CD4-positive, alpha-beta T cell treated with Interleukin-17A for 1 hour (primary cell): ENCODE measurements at places on chromosomes 16 and 17.

DNA sequence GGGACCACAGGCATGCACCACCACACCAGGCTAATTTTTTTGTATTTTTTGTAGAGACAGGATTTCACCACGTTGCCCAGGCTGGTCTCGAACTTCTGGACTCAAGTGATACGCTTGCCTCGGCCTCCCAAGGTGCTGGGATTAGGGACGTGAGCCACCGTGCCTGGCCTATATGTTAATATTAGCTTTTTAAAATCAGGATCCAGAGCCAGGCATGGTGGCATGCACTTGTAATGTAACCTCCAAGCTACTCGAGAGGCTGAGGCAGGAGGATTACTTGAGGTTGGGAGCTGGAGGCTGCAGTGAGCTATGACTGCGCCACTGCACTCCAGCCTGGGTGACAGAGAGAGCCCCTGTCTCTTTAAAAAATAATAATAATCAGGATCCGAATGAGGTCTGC is 8.5 kb upstream of the ADCY7 start:
- no peak for DNase-seq

DNA sequence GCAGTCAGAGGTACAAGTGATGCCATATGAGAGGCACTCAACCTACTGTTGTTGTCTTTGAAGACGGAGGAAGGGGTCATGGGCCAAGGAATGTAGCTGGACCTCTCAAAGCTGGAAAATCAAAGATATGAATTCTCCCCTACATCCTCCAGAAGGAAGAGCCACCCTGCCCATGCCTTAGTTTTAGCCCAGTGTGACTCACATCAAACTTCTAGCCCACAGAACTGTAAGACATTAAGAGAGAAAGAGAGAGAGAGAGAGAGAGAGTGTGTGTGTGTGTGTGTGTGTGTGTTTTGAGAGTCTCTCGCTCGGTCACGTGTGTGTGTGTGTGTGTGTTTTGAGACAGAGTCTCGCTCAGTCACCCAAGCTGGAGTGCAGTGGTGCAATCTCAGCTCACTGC is 87.1 kb downstream of the STX8 start:
- no peak for DNase-seq

- no peak for DNase-seq
Observed at GRCh38 chr16:561957-562938, 2.1 kb downstream of the PRR35 start.

GRCh38 chr16:56691885-56692284 is 9.6 kb downstream of the MT1X start:
- no peak for DNase-seq

DNA sequence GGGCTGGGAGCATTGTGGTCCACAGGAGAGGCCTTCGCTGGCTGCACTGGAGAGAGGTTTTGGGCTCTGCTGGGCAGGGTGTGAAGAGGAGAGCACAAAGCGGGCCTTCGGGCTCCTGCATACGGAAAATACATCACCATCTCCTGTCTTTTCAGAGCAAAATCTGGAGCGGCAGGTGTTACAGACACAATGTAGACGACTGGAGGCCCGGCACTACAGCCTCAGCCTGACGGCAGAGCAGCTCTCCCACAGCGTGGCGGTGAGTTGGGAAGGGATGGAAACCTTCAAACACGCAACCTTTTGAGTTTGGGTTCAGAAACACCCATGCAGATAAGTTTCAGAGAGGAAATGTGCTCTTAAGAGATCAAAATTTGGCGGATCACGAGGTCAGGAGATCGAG is 17.9 kb downstream of the GINS2 start:
- no peak for DNase-seq

GRCh38 chr16:77859493-77860232 is 71.3 kb downstream of the VAT1L start:
- DNase-seq, result no peak
